Activated naive CD4-positive, alpha-beta T cell treated with anti-CD3 and anti-CD28 coated beads for 36 hours (primary cell): ENCODE measurements at places on chromosomes 1 and 21. TPM values are rescaled to one million over a fixed set of nuclear protein-coding genes. Genes with fewer than 3 reads are reported as not detected.

DNA sequence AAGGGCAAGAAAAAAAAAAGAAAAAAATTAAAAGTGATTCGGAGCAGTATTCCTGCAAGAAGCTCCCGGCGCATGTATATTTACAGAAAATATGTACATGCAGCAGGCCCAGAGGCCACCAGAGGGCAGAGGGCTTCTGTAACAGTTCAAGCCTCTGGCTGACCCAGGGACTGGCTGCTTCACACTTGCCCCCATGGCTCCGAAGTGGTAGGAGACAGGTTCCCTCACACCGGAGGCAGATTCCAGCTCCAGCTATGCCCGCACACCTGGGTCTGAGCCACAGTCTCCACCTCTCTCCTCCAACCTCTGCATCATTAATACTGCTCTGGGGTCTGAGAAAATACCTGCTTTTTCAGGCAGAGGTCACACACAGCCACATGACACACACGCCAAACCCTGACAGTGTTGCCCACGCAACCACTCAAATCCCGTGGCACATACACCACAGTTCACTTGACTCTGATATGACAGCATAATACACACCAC lies 2.2 kb upstream of the ARHGAP30 start:
- H3K4me1 ChIP-seq = peaks cover 29% of the 10 kb centered on the region
- no peak overlapping the region for H3K4me3 ChIP-seq
- peaks cover 8% of the 10 kb centered on the region for H3K36me3 ChIP-seq
- peak; percentile 72 for DNase-seq
- no peak overlapping the region for H3K27ac ChIP-seq

GRCh38 chr21:25296252-25296651 lies 311.0 kb downstream of the MRPL39 start:
- no peak overlapping the region for H3K4me3 ChIP-seq
- H3K27me3 ChIP-seq = no peaks in the 10 kb centered on the region
- H3K4me1 ChIP-seq = no peaks in the 10 kb centered on the region
- no peak for DNase-seq
- no peaks in the 10 kb centered on the region for H3K36me3 ChIP-seq

GRCh38 chr1:113675302-113675701 lies 84.0 kb downstream of the PHTF1 start:
- H3K27ac ChIP-seq = no peak overlapping the region
- no peaks in the 10 kb centered on the region for H3K27me3 ChIP-seq
- no peaks in the 10 kb centered on the region for H3K36me3 ChIP-seq
- no peak for DNase-seq
- no peaks in the 10 kb centered on the region for H3K4me1 ChIP-seq

GRCh38 chr21:15423676-15424445 lies 305.9 kb upstream of the USP25 start:
- no peaks in the 10 kb centered on the region for H3K36me3 ChIP-seq
- H3K4me3 ChIP-seq = no peak overlapping the region

- H3K4me3 ChIP-seq = no peak overlapping the region
- H3K27me3 ChIP-seq = peaks cover 6% of the 10 kb centered on the region
- H3K27ac ChIP-seq = no peak overlapping the region
- no peaks in the 10 kb centered on the region for H3K4me1 ChIP-seq
These were observed 107.2 kb downstream of the LAMC2 start for GRCh38 chr1:183293241-183293640.

DNA sequence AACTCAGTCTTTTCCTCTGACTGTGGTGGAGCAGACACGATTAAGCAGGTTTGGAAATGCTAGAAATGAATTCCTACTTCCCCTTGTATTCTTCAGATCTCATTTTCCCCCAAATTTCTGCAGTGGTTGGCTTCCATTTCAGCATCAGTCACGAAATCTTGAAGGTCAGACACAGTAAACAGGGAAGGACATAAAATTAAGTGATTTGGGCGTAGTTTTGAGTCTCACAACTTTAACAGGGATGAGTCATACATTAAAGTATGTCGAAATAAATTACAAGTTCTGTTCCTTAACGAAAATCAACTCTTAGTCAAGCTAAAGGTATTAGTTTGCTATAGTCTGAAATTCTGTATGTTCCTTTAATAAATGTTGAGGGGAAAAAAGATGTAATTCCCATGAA lies 61.1 kb downstream of the HNRNPR start:
- no peaks in the 10 kb centered on the region for H3K27me3 ChIP-seq
- no peak overlapping the region for H3K4me3 ChIP-seq
- DNase-seq = no peak
- H3K36me3 ChIP-seq = peaks cover 12% of the 10 kb centered on the region
- no peak overlapping the region for H3K27ac ChIP-seq

Gene SLC1A7
- total RNA-seq = not detected

- H3K27ac ChIP-seq = no peak overlapping the region
- no peak for DNase-seq
- no peaks in the 10 kb centered on the region for H3K4me1 ChIP-seq
- H3K36me3 ChIP-seq = no peaks in the 10 kb centered on the region
- H3K27me3 ChIP-seq = no peaks in the 10 kb centered on the region
These were observed 27.3 kb downstream of the FAM151A start for GRCh38 chr1:54595956-54596498.
